LNCaP clone FGC (cell line): ENCODE measurements at places on chromosomes 13 and 19.

DNA sequence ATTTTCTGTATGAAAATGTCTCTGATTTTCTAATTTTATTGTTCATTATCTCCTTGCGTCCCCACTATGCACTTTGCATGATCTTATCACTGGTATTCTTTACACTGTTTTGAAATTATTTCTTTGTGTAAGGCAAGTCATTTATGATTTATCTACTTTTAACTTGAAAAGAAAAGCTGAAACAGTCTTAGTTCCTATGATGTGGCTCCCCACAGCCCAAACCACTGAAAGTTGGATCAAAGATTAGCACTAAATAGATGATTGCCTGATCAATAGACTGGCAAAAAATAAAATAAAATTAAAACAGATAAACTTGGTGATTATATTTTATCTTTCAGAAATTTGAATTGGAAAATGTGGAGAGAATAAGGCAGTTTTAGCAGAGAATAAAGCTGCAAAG lies 1101.9 kb downstream of the PCDH9 start:
- no peak for DNase-seq

- DNase-seq = no peak
Observed at GRCh38 chr13:90750021-90750420, 597.5 kb upstream of the MIR17HG start.

GRCh38 chr13:23766283-23766682 lies 122.9 kb downstream of the MIPEP start:
- no peak for DNase-seq

GRCh38 chr13:43397111-43397510 lies 373.7 kb downstream of the DNAJC15 start:
- no peak for DNase-seq

GRCh38 chr13:92044351-92044750 lies 645.9 kb downstream of the GPC5 start:
- peak; percentile 53 for DNase-seq

- peak; percentile 33 for DNase-seq
Observed at GRCh38 chr13:95060014-95060519, 241.2 kb downstream of the ABCC4 start.

DNA sequence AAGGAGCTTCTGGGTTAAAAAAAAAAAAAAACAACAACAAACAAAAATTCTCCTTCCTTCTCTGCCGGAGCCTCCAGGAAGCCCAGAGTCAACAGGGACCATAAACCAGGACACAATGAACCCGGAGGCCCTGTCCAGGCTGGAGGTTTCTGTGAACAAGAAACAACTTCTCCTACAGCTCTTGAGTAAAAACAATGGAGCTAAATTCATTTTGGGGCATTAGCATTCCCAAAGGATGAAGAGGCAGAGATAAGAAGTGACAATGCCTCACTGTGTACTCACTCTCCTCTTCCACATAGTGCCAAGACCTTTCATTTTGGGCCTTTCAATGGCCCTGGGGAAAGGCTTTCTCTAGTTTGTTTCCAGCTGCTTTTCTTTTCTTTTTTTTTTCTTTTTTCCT lies 9.0 kb downstream of the RHPN2 start:
- DNase-seq = no peak

DNA sequence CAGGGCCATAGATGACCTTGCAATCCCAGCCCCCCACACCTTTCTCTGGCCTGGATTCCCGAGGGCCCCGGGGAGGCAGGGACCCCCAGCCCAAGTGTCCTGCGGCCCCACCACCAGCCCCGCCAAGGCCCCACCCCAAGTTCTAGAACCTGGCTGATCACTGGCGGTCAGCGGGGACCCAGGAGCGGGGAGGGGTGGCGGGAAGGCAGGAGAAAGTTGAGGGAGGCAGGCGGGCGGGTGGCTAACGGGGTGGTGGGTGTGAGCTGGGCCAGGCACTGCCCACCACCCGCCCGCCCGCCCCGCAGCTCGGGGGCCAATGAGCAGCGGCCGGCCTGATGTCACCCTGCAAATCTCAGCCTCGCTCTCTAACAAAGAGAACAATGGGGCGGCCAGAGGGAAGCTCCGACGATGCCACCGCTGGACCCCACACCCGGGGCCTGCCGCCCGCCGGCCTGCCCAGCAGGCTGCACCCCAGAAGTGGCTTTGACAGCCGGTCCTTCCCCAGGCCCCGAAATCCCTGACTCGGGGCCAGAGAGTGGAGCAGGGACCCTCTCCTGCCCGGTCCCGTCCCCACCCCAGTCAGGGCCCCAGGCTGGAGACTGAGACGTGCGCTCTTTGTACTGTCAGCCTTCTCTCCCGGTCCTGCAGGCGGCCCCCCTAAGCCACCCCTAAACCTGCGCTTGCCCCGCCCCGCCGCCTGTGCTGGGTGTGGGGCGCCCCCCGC lies 1.6 kb downstream of the MEX3D start:
- DNase-seq = peak; percentile 18

DNA sequence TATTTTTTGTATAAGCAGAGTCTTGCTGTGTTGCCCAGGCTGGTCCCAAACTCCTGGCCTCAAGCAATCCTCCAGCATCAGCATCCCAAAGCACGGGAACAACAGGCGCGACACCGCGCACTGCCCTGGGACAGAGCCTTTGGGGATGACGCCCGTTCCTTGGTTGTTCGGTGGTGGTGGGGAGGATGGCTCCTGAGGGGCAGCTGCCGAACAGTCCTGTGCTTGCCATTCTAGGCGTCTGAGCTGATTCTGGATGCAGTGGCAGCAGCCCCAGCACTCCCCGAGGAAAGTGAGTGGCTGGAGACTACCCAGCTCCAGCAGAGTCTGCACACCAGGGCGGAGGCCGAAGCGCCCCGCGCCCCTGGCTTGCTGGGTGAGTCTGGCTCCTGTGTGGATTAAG lies 6.8 kb upstream of the ZNF135 start:
- DNase-seq = no peak

DNA sequence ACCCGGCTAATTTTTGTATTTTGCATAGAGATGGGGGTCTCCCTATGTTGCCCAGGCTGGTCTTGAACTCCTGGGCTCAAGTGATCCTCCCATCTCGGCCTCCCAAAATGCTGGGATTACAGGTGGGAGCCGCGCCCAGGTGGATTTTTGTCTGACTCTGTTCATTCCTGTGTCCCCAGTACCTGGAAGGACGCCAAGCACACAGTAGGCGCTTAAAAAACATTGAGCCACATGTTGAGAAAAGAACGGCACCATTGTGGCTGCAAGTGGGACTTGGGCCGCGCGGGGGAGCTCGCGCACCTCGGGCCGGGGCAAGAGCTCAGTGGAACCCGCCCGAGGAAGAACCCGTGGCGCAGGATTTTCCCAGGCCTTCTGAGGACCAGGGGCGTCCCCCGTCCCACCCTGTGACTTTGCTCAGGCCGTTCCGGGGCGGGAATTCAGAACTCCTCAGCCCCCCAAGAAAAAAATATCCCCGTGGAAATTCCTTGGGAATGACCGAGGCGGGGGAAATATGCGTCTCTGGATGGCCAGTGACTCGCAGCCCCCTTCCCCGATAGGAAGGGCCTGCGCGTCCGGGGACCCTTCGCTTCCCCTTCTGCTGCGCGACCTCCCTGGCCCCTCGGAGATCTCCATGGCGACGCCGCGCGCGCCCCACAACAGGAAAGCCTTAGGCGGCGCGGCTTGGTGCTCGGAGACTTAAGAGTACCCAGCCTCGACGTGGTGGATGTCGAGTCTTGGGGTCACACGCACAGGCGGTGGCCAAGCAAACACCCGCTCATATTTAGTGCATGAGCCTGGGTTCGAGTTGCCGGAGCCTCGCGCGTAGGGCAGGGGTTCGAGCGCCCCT lies 1.4 kb upstream of the ICAM1 start:
- peak; percentile 28 for DNase-seq

- no peak for DNase-seq
Observed at GRCh38 chr19:980133-980998, 3.8 kb upstream of the WDR18 start.

GRCh38 chr19:33005440-33005839 lies 33.4 kb downstream of the FAAP24 start:
- peak; percentile 77 for DNase-seq

- DNase-seq = no peak
Observed at GRCh38 chr19:50693064-50693975, 26.3 kb downstream of the SHANK1 start.

DNA sequence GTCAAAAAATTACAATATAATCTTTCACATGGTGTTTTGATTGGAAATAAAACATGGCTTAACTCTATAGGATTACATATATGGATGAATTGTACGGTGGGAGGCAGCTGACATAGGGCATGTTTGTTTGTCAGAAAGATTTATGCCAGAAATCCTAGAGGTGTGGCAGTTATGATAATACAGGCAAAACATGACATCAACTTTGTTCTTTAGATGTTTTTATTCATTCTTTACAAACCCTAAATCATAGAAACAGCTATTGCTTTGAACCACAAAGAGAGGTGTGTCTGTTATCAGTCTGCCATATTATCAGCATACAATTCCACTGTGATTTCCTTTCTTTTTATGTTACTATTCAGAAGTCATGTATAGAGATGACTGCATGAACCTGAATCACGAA lies 8.2 kb upstream of the CLDN10 start:
- no peak for DNase-seq

- no peak for DNase-seq
Observed at GRCh38 chr19:31943191-31943661, 402.2 kb upstream of the ZNF507 start.

GRCh38 chr19:52735734-52736133 lies 890 bp upstream of the ZNF611 start:
- no peak for DNase-seq

- peak; percentile 27 for DNase-seq
Observed at GRCh38 chr13:95603887-95604555, 40.5 kb downstream of the DZIP1 start.

DNA sequence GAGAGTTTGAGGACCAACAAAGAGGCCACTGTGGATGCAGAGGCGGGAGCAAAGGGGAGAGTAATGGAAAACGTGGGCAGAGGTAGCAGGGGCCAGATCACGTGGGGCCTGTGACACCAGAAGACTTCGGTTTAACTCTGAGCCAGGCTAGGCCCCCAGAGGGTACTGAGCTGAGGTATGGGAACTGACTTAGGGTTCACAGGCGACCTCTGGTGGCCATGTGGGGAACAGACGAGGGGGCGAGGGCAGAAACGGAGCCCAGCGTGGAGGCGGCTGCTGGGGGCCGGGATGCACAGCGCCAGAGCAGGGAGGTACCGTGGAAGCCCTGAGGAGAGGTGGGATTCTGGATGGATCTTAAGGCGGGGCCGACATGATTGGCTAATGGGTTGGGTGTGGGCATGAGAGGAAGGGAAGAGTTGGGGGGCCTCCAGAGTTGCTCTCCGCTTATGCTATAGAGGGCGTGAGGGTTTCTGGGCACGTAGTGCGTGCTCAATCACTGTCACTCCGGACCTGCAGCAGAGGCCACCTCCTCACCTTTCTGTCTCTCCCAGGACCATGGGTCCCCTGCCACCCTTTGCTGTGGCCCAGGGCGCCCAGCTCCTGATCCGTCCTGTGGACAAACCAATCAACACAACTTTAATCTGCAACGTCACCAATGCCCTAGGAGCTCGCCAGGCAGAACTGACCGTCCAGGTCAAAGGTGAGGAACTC lies 13.7 kb downstream of the PVR start:
- no peak for DNase-seq

DNA sequence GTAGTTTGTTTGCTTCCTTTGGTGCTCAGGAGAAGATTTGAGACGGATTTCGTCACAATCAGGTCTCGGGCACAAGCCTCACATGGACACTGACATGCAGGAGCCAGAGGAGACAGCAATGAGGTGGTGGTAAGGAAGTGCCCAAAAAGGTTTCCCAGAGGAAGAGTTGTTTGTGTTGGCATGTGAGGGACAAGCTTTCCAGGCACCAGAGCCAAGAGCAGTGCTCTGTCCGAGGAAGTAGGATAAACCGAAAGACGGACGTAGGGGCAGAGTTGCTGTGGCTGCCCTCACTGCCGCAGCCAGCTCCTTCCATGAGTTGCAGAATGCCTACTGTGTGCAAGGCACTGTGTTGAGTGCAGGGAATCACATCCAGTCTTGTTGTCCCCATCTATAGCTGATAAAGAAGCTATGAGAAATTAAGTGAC lies 27.7 kb downstream of the SAE1 start:
- peak; percentile 65 for DNase-seq

- no peak for DNase-seq
Observed at GRCh38 chr19:45063851-45064801, 12.2 kb downstream of the ZNF296 start.

- DNase-seq = no peak
Observed at GRCh38 chr19:51024924-51025323, 1.5 kb downstream of the KLK11 start.

GRCh38 chr13:100247937-100248336 lies 159.0 kb downstream of the PCCA start:
- DNase-seq = no peak

DNA sequence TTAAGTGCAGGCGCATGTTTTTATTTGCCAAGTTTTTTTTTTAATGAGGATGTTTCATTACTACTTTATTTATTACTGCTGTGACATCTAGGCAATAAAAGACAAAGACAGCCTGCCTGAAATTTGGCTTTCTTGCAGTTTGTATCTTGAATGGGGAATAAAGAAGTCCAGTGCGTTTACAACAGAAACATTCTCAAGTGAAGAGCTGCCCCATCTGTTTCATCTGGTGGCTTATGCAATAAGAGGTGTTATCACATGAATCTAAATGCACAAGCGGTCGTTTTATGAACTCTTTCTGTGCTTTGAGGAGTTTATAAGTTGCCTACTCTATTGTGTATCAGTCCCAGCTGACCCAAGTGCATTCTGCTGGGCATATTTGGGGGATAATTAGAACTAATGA lies 12.6 kb upstream of the MAB21L1 start:
- DNase-seq = no peak

- no peak for DNase-seq
Observed at GRCh38 chr13:108915095-108915633, 285.8 kb downstream of the MYO16 start.

DNA sequence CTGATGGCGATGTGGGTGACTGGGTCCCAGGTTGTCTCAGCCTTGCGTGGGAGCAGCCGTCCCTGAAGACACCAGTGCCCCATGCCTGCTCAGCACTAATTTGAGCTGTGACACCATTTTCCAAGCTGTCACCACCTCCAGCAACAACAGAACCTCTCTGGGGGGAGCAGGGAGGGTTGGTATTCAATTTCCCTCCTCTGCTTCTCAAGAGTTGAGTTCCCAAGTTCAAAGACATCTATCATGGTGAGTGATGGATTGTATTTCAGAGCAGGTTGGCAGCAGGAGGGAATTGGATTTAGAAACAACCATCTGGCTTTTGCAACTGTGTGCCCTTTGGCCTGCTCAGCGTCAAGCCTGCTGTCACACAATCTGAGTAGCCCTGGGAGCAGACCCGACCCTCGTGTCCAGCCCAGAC lies 46.9 kb upstream of the UQCRFS1 start:
- no peak for DNase-seq

- no peak for DNase-seq
Observed at GRCh38 chr13:51589793-51590192, 5.5 kb downstream of the WDFY2 start.

DNA sequence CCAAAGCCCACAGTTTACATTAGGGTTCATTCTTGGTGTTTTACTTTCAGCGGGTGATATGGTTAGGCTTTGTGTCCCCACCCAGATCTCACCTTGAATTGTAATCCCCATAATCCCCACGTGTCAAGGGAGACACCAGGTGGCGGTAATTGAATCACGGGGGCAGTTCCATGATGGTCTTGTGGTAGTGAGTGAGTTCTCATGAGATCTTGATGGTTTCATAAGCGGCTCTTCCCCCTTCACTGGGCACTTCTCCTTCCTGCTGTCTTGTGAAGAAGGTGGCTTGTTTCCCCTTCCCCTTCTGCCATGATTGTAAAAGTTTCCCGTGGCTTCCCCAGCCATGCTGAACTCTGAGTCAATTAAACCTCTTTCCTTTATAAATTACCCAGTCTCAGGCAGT lies 12.0 kb downstream of the FPR2 start:
- no peak for DNase-seq

- no peak for DNase-seq
Observed at GRCh38 chr13:33816912-33817311, 1.0 kb upstream of the RFC3 start.

GRCh38 chr13:110811008-110811720 lies 97.7 kb downstream of the ING1 start:
- DNase-seq = no peak
